Hematopoietic multipotent progenitor cell treated with erythropoietin and hydrocortisone succinate and interleukin-3 and kit ligand, for 6 days (in vitro differentiated cells): ENCODE measurements at places on chromosomes 6 and 20.

DNA sequence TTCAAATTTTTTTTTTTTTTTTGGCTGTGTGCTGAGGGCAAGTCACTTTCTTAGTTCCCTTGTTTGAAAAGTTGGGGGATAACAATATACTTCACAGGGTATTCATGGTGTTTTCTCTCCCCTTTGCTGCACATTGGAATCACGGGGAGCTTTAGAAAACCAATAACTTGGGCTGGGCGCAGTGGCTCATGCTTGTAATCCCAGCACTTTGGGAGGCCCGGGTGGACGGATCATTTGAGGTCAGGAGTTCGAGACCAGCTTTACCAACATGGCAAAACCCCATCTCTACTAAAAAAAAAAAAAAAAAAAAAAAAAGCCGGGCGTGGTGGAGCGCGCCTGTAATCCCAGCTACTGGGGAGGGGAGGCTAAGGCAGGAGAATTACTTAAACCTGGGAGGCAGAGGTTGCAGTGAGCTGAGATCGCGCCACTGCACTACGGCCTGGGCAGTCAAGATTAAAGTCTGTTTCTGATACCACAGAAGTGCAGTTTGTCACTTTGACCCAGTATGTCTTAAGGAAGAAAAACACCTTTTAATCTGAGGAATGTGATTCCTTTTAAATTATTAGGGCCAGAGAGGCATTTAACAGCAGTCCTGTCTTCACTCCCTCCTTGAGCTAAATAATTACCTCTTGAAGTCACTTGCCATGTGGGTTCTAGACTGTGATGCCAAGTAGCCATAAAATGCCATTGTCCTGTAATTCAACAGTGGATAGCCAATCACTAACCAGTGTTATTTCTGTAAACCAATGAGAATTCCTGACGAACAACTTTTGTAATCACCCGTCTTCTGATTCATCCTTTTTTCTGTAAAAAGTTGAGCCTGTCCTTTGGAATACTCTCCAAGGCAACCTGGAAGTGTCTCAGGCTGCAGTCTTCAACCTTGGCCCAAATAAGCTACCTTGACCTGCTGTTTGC lies 16.1 kb downstream of the SRSF3 start:
- DNase-seq = no peak

GRCh38 chr6:11460001-11460668 lies 77.4 kb upstream of the TMEM170B start:
- DNase-seq = peak; percentile 7

DNA sequence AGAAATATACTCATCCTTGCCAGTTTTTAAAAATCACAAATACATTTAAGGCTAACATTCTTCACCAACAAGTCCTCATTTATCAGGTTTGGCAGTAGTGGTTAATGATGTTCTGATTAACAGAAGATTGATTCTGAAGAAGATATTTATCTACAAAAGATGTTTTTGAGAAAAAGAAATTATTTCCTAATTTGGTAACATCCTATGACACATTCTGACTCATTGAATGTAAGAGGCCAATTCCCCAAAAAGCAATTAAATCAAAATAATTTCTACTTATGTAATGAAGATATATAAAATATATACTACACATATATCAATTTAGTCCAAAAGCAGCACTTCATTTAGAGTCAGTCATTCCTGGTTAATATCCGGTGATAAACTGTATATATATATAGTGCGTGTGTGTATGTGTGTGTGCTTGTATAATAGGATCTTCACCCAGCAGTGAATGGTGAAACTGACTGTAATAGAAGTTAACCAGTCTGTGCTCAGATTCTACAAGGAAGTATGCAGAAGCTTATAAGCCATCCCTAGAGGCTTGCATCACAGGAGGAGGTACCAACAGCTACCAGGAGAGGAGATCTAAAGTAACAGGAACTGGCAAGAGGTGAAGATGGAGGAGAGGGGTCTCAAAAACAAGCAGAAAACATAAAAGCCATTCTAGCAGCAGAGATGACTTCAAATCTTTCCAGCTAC lies 82.9 kb upstream of the MARCKS start:
- DNase-seq = peak; percentile 12

- DNase-seq = no peak
Observed at GRCh38 chr20:49856904-49857303, 44.3 kb downstream of the SLC9A8 start.

- peak; percentile 84 for DNase-seq
Observed at GRCh38 chr20:51372176-51372803, 170.2 kb downstream of the NFATC2 start.

DNA sequence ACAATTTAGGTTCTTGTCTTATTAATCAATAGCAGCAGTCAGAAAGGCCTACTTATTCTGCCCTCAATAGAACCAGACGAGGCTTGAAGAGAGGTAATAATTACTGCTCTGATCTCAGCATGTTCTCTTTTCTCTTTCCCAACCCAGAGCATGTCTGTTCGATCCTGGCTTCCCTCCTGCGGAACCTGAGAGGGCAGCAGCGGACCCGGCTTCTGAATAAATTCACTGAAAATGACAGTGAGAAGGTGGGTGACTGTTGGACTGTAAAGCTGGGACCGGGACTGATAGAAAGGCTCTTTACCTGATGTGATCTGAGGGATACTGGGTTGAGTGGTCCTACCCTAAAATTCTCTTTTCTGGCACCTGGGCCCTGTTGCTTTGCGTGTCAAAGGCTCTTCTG lies 63.0 kb upstream of the VSTM2L start:
- DNase-seq = no peak

DNA sequence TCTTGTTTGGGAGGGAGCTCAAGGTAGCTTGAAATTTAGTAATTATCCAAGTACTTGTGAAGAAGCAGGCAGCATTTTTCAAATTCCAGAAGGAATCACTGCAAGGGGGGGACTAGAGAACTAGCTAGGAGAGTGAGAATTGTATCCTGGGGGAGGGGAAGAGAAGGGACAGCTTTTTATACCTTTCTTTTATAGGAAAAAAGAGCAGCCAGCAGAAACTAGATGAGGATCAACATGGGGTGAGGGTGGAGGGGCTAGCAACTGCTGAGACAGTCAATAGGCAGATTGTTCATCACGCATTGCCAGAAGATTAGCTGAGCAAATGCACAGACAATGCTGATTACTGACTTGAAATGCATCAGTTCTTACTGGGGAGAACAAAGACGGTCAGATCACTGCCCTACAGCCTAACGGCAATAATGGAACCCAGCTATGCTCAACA lies 514.3 kb upstream of the CITED2 start:
- DNase-seq = no peak

GRCh38 chr6:147528511-147529145 lies 20.1 kb downstream of the SAMD5 start:
- DNase-seq = no peak

DNA sequence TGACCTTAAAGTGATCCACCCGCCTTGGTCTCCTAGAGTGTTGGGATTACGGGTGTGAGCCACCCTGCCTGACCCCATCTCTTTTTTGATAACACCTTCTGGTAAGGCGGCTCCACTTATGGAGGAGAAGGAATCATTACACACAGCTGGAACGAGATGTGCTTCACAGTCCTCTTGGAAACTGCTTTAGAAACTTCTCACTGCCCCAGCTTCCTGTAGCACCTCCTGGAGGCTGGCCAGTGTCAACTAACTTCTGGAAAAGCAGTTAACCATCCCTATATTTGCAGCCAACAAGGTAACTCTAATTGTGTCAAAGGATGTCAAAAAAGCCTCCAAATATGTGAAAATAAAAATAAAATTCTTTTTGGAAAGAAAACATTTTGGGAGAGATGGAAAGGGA lies 48.8 kb upstream of the BCLAF1 start:
- DNase-seq = peak; percentile 26

DNA sequence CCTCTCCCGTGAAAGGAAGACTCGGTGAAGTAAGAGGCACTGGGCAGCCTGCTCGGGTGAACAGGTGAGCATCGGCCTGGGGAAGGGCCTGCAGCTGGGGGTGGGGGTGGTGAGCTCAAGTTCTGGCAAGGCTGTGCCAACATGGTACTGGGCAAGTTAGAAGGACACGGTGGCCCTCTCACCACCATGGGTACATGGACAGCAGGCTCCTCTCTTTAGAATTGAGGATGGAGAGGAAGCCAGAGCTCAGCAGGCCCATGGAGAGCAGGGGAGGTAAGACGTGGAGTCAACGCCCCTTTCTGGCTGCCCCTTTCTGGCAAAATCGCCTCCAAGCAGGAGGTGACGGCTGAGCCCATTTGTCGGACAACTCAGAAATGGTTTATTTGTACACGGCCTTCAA lies 135.6 kb downstream of the ANKRD60 start:
- no peak for DNase-seq

GRCh38 chr6:165652766-165653165 lies 10.3 kb downstream of the PDE10A start:
- DNase-seq = no peak

DNA sequence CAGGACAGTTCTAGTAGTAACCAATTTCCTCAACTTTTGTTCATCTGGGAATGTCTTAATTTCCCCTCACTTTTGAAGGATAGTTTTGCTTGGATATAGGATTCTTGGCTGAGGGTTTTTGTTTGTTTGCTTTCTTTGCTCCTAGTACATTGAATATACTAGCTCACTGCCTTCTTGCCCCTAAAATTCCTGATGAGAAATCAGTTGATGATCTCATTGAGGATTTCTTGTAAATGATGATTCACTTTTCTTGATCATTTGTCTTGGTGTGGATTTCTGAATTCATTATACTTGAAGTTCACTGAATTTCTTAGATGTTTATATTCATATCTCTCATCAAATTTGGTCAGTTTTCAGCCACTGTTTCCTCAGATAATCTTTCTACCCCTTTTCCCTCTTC lies 49.1 kb upstream of the PRDM1 start:
- no peak for DNase-seq

- peak; percentile 99 for DNase-seq
Observed at GRCh38 chr6:31664790-31665500, at the start of gene GPANK1. Gene GPANK1, minus strand, starts transcription at chr6:31664997. Its CDS starts 519 bp downstream, at chr6:31664478.
